ENCODE measurements at places on chromosomes 13 and 19. TPM values are rescaled to one million over a fixed set of nuclear protein-coding genes. Genes with fewer than 3 reads are reported as not detected.

Gene SLITRK5
- 1.8 TPM for total RNA-seq

Gene SLC25A41
- total RNA-seq, result 0.29 TPM

Gene ZFR2
- 8.9 TPM for total RNA-seq

Gene PPP6R1
- total RNA-seq, result 82.3 TPM

Gene SRRM5
- 0.51 TPM for total RNA-seq

Gene DAPK3
- total RNA-seq, result 221 TPM

Gene RFXANK
- 73.5 TPM for total RNA-seq

Gene PTOV1
- 342 TPM for total RNA-seq

Gene PABPC3
- 0.22 TPM for total RNA-seq

Gene RB1
- total RNA-seq, result 50.3 TPM

Gene FUT1
- total RNA-seq, result 4.4 TPM

Gene HSPBP1
- 41.5 TPM for total RNA-seq

Gene SLAIN1
- total RNA-seq, result 120 TPM

Gene EPN1
- total RNA-seq, result 150 TPM

Gene PTGIR
- 0.27 TPM for total RNA-seq

Gene GIPR
- 36.4 TPM for total RNA-seq

Gene SSC5D
- total RNA-seq, result 7.6 TPM

Gene ESD
- 90.4 TPM for total RNA-seq

Gene CFAP97D2
- total RNA-seq, result not detected

Gene OR2Z1
- not detected for total RNA-seq

Gene TMEM205
- 43.1 TPM for total RNA-seq

Gene CYP4F2
- total RNA-seq, result not detected

Gene ZNF443
- 8.8 TPM for total RNA-seq

Gene ERICH4
- not detected for total RNA-seq

Gene SHD
- total RNA-seq, result 254 TPM

Gene FGF21
- not detected for total RNA-seq

Gene ZNF28
- 21.1 TPM for total RNA-seq

Gene SPRED3
- total RNA-seq, result 8.7 TPM

Gene THOP1
- 64.0 TPM for total RNA-seq

Gene CDX2
- 1.1 TPM for total RNA-seq

Gene CHMP2A
- 108 TPM for total RNA-seq

Gene ZNF17
- total RNA-seq, result 21.5 TPM

Gene TBC1D4
- total RNA-seq, result 4.8 TPM

Gene ZNF530
- 4.6 TPM for total RNA-seq

Gene MYBPC2
- 0.61 TPM for total RNA-seq

Gene AP2S1
- 95.4 TPM for total RNA-seq

Gene RDH8
- total RNA-seq, result not detected

Gene NLRP9
- not detected for total RNA-seq

Gene KCNK6
- total RNA-seq, result 2.7 TPM

Gene EID2B
- 7.6 TPM for total RNA-seq

Gene MAG
- not detected for total RNA-seq

Gene BIVM
- 39.2 TPM for total RNA-seq

Gene IZUMO1
- not detected for total RNA-seq

Gene PRODH2
- 0.64 TPM for total RNA-seq

Gene TMEM238
- total RNA-seq, result 1.3 TPM

Gene KIR2DL1
- total RNA-seq, result not detected

Gene CERS1
- total RNA-seq, result 15.3 TPM

Gene KIR3DL1
- total RNA-seq, result not detected

Gene CLDN10
- 8.3 TPM for total RNA-seq

Gene SIGLEC5
- not detected for total RNA-seq

Gene WASF3
- 10.1 TPM for total RNA-seq

Gene PSPN
- 2.3 TPM for total RNA-seq

Gene SMIM24
- not detected for total RNA-seq

Gene SLC7A10
- not detected for total RNA-seq

Gene LILRA5
- not detected for total RNA-seq

Gene TNFSF11
- total RNA-seq, result not detected

Gene FDX2
- total RNA-seq, result 16.0 TPM
